ENCODE measurements at places on chromosomes 2 and 18. TPM values are rescaled to one million over a fixed set of nuclear protein-coding genes. Genes with fewer than 3 reads are reported as not detected.

The SCN2A gene
- 0.08 TPM for polyA plus RNA-seq

- DNase-seq: no peak
Observed at GRCh38 chr18:41870817-41871216, 84.2 kb upstream of the PIK3C3 start.

GRCh38 chr18:75213611-75214331, 3.2 kb downstream of the TSHZ1 start:
- peak; percentile 53 for DNase-seq

GRCh38 chr2:161415034-161415986, 787 bp upstream of the TBR1 start:
- no peak for DNase-seq

- DNase-seq: no peak
Observed at GRCh38 chr18:49731421-49731841, 81.9 kb downstream of the ACAA2 start.

DNA sequence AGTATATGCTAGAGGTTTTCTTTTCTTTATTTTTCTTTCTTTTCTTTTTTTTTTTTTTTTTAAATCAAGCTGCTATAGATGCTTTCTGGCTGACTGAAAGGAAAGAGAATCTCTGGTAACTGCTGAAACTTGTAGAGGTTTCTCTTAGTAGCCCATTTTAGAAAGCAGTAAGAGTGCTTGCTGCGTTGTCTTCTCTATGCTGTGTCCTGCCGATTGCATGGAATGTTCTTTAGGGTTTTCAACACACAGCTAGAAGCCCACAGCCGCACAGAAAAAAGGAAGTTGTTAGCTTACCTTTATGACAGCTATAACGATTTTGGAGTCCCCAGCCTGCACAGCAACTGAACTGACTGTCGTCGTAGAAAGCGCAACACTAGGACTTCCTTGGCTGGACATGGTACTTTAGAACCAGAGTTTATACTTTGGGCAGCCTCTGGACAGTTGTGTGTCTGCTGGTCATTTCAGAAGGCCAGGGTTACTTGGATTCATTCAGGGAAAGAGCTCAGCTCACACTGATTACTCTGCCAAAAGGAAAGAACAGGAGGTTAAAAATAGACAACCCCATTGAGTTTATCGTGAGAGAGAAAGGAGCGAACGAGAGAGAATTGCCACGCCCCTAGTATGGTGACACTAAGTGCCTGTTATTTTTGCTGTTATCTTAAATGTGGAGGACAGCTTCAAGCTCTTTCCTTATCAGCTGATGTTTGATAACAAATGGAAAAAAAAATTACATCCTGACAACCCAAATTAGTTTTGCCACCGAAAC, at the start of gene CCDC141:
CCDC141 (minus strand) TSS at position 592 of the 766 bp plus-strand sequence; CDS start at position 396, 196 bp downstream.
- no peak for DNase-seq

The FMNL2 gene
- polyA plus RNA-seq: 25.6 TPM

The C2orf78 gene
- polyA plus RNA-seq: not detected

The CNGA3 gene
- polyA plus RNA-seq: not detected

The CASP10 gene
- polyA plus RNA-seq: 7.4 TPM

DNA sequence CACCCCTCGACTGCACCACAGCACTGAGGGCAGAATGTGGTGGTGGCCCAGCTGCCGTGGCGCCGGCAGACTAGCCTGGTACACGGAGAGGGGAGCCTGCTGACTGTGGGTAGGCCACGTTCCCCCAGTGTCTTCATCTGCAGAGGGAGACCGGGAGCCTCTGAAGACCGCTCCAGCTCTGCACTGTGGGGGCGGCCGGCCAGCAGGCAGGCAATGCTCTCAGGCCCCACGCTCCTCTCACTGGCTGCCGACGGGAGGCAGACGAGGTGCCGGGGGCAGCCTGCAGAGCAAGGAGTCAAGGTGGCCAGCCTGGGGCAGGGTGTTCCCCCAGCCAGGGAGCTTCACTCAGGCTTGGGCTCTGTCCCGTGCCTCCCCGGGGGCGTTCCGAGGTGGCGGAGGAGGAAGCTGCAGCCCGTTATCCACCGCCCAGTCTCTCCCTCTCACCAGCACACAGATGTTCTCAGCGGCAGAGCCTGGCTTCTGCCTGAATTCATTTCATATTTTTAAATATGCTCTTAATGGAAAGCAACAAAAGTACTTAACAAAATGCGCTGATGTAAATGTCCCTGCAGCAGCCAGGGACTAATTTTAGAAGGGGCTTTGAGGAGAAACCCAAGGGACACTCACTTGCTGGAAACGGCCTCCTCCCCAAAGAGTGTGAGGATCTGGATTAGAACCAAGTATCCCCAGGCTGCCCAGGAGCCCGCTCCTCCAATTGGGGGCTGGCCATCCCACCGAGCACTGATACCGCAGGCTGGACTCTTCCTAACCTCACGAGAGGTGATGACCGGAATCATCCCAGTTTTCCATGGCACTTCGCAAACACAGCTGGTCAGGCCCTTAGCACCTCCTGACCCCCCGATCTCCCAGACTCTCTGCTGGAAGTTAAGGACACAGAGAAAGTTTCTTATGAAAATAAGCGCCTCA, 87.8 kb downstream of the HDAC4 start:
- DNase-seq: no peak

GRCh38 chr2:65320946-65321345, 93.3 kb downstream of the ACTR2 start:
- no peak for DNase-seq

DNA sequence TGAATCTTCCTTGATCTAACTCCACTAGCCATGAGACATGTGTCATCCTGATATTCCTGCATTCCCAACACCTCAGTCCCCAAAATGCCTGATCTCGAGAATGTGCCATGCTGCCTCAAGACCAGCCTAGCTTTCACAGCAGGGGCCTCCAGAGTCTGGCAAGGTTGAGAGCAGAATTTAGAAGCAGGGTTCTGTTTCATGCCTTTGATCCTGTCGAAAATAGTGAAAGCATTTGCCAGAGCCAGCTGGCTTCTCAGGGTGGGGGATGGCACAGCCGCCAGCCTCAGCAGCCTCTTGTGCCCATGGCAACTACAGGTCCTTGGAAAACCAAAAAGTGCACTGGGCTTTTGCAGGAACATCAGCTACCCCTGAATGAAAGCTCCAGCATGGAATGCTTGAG, 143.5 kb downstream of the RTN4 start:
- DNase-seq: no peak

The MAPK4 gene
- polyA plus RNA-seq: 12.3 TPM

GRCh38 chr2:54958717-54959371, 91.4 kb downstream of the RTN4 start:
- no peak for DNase-seq

DNA sequence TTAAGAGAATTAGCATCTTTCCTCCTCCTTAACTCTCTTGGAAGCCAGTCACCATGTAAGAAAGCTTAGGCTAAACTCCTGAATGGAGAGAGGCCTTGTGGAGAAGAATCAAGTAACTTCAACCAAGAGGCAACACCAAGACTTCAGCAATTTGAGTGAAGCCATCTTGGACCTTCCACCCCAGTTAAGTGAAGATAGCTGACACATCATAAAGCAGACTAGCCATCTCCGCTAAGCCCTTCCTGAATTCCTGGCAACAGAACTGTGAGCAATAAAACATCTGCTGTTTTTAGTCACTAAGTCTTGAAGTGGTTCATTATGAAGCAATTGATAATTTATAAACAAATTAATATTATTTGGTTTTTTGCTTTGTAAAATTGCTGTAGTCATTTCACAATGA, 1.5 kb upstream of the ZNF397 start:
- DNase-seq: no peak

DNA sequence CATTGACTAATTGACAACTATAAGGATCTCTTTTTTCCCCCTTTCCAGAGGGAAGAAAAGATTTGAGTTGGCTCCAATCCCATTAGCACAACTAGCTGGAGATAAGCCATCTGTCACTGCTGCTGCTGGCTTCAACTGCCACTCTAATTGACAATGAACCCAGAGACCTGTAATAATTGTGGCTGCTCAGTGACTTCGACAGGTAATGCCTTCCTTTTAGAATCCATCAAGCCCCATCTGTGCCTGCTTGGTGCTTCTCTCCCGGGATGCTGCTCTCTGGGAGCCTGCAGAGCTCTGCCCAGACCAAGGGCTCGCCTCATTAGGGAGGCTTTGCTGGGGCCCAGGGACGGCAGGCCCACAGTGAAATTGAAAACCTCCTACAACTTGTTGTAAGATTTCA, 376.7 kb upstream of the SOX11 start:
- no peak for DNase-seq

DNA sequence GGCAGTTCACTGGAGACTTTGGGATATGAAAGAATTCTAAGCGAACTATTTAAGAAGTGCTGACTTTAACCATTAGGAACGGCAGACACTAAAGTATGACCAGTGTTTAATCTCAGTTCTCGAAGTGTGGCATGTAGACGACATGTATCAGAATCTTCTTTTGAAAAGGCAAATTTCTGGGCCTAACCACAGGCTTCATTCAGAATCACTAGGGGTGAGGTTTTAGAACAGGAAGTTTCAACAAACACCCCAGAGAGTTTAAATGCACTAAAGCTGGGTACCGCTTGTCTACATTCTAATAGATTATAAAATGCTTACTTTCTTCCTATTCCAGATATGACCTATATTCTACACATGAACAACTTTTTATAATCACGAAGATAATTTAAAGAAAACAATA, 180.3 kb downstream of the ANKRD44 start:
- no peak for DNase-seq

The CD207 gene
- polyA plus RNA-seq: 0.26 TPM

DNA sequence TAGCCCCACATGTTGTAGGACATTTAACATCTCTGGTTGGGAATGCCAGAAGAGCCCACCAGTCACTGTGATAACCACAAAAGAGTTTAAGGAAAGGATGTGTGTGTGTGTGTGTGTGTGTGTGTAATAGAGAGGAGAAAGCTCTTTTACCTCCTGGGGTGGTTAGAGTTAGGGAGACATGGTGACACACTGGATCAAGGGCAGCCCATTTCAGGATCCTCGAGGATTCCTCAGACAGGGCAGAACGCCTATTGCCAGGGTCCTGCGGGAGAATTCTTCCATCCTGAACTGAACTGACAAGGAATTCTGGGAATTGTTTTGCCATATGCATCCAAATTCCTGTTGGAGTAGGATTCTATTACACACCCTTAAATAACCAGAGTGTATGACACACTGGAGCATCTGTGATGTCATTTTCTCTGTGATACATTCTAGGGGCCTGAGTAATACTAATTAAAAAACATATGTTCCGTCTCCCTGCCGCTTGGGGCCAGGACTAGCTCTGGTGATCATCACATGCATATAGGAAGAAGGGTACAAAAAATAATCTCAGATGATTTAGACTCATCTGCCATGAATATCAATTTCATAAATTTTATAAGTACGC, 156.4 kb upstream of the MMADHC start:
- no peak for DNase-seq

The ADNP2 gene
- 16.2 TPM for polyA plus RNA-seq

DNA sequence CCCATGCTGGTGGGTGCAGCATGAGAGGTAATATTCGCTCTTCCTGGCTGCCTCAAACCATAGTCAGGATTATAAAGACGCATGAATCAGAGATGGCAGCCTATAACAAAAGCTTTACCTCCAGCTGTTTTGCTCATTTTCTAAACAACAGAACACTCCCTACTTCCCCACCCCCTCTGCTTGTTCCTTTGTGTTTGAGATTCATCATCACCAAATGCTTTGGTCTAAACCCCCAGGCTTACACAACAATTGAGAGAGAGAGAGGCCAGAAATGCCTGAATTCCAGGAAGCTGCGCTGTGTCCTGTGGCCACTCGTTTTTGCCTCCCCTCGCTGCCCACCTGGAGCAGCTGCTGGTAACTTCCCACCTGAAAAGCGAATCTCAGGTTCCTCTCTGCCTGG, 78.8 kb upstream of the CAPN13 start:
- no peak for DNase-seq

The FOXI3 gene
- 3.7 TPM for polyA plus RNA-seq

The SRD5A2 gene
- 0.08 TPM for polyA plus RNA-seq

- DNase-seq: no peak
Observed at GRCh38 chr2:61604433-61604832, 66.3 kb upstream of the XPO1 start.

- no peak for DNase-seq
Observed at GRCh38 chr18:27996801-27997272, 180.1 kb downstream of the CDH2 start.

The IL1R1 gene
- polyA plus RNA-seq: not detected

DNA sequence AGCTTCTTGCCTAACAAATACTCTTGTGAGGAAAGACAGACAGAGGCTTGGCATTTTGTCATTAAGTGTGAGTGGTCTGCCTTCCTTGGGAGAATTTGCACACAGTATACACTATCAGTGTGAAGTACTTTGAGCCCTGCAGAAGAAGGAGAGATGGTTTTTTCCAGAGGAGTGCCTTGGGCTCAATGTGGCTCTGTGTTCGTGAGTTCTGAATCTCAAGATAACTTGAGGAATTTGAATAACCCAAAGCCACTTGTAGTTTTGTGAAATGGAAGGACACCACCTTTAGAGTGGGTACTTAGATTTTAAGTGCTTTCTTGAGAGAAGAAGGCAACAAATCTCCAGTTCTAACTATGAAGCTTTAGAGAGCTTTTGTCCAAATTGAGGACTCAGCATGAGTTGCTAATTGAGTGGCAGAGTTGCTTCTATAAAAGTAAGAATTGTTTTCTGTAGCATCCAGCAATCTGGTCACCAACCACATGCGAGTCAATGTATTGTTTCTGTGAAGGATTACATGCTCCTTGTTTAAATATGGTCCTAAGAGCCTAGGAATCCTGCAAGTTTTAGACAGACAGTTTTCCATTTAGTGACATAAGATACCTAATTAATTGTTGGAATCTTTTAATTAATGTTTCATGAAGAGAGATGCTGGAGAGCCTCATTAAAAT, 68.3 kb downstream of the BABAM2 start:
- no peak for DNase-seq

- no peak for DNase-seq
Observed at GRCh38 chr2:99689145-99689742, 199.4 kb upstream of the REV1 start.

DNA sequence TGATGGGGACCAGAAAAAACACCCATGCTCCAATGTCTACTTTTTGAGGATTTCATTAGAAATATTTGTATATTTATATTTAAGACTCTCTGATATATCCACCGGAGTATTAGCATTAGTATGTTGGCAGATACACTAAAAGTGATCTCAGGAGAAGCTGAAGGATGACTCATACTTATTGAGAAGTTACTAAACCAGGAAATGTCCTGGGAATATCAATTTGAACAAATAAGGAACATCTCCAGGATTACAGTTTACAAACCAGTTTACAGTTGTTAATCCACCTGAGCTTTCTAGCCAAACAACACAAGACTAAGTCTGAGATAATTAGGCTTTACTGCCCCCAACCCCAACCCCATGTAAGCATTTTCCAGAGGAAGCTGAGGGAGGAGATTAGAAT, 16.1 kb upstream of the DPP4 start:
- no peak for DNase-seq

GRCh38 chr2:1045109-1045508, 94.5 kb downstream of the SNTG2 start:
- no peak for DNase-seq

The CAPG gene
- polyA plus RNA-seq: not detected

- no peak for DNase-seq
Observed at GRCh38 chr2:168935810-168936581, 34.9 kb downstream of the G6PC2 start.

DNA sequence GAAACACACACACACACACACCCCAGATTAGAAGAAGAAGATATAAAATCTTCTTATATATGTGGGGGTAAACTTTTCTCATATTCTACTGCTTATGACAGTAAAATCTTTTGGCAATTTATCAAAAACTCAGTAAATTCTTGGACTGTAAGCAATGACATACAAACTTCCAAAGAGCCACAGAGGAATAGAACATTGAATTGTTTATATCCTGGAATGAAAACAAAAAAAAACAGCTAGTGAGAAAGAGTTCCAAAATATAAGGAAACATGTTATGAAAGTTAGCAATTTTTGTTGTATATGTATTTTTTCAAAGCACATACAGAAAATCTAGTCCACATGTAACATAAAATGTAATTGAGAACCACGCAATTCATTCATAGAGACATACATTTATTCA, 764.9 kb downstream of the DSC3 start:
- DNase-seq: no peak
